ENCODE measurements at places on chromosomes 6 and 20.

GRCh38 chr6:119231394-119231793 lies 118.2 kb downstream of the MAN1A1 start:
- DNase-seq, result no peak

DNA sequence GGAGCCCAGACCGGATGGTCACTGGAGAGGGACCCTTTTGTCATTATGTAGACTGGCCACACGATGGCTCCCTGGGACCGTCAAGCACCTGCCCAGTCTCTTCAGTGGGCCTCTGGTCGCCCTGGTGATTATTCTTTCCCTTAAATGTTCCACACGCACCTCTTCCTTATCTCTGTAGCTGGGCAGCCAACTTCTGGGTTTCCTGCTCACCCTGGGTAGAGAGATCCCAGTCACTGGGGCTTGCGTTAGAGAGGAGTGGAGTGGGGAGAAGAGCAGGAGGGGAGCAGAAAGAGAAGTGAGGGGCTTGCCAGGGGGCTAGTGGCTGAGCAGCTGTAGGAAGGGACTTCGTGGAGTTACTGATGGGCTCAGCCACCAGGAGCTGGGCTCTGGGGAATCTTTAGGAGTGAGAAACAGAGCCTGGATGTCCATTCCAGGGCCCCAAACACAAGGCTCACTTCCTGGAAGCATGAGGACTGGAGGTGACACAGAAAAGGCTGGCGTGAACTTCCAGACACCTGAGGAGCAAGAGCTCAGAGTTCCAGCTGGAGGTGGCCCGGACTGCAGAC lies 150.1 kb downstream of the DHX35 start:
- DNase-seq, result no peak

DNA sequence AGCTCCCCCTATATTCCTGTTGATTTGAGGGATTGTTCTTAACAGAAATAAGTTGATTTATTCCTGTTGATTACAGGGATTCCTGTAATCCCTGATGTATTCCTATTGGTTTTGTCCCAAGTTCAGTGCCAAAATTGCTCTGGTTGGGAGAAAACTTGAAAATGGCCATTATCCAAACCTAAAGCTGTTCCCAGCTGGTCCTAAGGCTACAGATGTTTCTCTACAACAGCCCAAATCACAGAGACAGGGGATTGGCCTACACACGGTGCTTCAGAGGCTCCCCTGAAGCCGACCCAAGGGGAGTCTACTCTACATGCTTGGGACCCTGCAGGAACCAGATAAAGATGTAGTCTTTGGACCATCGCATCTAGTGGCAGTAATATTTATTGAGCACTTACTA lies 99.0 kb upstream of the AKAP12 start:
- DNase-seq, result no peak

DNA sequence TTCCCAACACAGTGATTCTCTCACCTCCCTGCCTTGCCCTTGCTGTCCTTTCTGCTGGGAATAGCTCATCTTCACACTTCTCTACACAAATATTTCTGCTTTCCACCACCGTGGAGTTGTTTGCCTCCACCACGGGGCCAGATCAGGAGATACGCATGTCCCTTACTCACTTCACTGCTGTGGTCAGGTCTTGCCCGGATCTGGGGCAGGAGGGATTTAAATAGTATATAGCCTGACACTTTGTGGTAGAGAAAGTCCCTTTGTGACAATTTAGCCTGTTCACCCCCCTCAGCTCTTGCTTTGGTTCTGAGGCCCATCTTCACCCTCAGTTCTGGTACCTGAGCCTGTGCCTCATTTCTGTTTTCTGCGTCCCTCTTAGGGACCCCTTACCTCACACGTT lies 92.6 kb upstream of the PREP start:
- DNase-seq, result no peak

GRCh38 chr6:134564705-134565104 lies 246.8 kb upstream of the SGK1 start:
- no peak for DNase-seq

DNA sequence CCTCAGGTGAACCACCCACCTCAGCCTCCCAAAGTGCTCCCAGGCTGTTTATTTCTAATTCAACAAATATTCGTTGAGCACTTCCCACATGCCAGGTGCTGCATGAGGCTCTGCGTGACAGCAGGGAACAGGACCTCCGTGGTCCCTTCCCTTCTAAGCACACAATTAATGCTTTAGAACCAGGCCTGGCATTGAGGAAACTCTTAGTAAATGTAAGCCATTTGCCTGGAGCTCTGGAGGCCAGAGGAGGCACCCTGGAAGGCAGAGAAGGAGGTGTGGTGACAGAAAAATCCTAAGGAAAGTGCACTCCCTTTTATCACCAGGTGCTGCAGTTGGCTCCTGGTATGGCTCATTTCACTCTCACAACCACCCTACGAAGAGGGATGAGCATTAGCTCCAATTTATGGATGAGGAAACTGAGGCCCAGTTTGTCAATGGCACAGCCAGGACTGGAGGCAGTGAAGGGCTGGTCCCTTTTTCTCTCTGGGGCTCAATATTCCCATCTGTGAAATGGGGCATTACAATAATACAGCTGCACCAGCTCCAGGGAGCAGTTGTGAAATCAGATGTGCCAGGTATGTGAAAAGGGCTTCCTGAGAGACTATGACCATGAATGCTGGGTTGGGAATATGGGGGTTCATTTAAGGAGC lies 8.1 kb upstream of the ID1 start:
- no peak for DNase-seq

DNA sequence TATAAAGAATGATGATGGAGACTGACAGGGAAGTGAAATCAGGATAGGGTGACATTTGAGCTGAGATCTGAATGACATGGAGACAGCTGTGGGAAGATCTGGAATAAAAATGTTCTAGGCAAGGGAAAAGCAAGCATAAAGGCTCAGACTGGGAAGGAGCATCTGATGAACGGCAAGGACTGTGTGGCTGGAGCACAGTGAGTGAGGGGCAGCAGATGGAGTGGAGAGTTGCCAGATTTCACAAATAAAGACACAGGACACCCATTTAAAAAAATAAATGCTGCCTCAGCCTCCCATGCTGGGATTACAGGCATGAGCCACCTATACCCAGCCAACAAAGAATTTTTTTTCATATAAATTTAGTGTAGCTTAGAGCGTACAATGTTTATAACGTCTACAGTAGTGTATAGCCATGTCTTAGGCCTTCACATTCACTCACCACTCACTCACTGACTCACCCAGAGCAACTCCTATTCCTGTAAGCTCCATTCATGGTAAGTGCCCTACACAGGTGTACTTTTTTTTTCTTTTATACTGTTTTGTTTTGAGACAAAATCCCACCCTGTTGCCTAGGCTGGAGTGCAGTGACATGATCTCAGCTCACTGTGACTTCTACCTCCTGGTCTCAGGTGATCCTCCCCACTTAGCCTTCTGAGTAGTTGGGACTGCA lies 2.4 kb upstream of the ZBTB24 start:
- no peak for DNase-seq

- no peak for DNase-seq
These were observed 42.7 kb upstream of the CEP162 start for GRCh38 chr6:84269947-84270733.

DNA sequence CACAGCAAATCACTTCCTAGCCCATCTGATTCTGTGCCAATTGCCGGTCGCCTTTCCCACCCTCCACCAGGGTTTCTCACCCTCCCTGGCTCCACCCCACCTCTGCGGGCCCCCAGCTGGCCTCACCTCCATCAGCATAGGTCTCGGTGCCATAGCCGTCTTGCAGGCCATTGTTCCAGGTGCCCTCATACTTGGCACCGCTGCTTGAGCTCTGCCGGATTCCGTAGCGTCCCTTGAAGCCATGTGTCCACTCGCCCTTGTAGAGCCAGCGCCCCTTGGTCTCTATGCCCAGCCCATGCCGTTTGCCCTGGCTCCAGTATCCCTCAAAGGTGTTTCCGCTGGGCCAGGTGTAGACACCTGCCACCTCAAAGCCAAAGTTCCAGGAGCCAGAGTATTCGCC lies 787 bp downstream of the JPH2 start:
- DNase-seq, result no peak

- no peak for DNase-seq
These were observed 718.9 kb downstream of the EYS start for GRCh38 chr6:64988148-64988547.

DNA sequence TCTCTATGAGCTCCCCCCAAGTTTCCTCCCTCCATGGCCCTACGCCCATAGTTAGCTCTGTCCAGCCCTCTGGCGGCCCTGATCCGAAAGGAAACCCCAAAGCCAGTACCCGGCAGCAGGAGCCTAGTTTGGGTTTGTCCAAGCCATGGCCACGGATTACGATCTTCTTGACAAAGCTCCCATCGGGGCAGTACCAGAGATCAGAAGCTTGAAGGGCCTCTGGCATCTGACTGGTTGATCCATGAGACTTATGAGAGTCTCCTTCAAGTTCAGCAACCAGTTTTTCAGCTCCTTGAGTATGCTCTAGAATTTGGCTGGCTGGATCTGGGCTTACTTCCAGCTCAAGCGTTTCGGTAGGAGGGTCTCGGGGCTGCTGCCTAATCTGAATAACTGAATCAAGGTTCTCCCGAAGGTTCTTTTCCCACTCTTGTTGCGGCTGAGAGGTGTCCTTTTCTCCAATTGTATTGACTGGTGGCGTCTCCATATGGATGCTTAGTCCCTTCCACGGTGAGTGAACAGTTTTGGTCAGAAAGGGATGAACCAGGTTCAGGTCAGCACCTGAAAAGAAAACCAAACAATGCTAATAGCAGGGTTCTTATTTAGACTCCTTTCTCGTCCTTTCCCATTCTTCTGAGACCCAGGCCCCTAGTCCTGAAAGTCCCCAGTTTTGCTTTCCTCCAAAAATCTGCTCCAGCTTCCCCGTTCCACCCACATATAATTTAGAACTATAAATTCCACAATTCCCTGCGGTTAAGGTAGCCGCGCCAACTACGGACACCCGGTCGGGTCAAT lies 595 bp downstream of the FKBPL start:
- no peak for DNase-seq

GRCh38 chr20:17273717-17274116 lies 46.9 kb downstream of the PCSK2 start:
- DNase-seq, result no peak

GRCh38 chr6:80179695-80180094 lies 73.2 kb downstream of the BCKDHB start:
- DNase-seq, result no peak

- no peak for DNase-seq
These were observed 13.2 kb upstream of the SCRT2 start for GRCh38 chr20:688809-689212.

GRCh38 chr6:20755631-20756030 lies 221.4 kb downstream of the CDKAL1 start:
- DNase-seq, result no peak

DNA sequence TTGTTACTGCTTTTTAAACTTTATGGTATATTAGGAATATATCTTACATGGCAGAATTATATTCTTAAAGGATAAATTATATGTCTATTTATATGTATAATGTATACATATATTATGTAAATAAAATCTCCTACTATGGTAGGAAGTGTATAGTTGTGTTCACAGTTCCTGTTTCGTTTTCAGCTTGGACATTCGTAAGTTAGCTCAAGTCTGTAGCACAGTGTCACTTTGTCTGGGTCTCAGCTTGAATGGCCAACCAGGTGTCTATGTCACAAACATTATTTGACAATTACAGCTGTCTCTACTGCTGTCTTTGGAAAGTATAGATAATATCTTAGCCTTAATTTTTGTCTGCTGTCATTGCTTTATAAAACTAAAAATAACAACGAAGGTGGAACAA lies 303.9 kb downstream of the CDKAL1 start:
- DNase-seq, result no peak

- peak; percentile 10 for DNase-seq
These were observed 15.4 kb downstream of the FBXL4 start for GRCh38 chr6:98932381-98932780.

DNA sequence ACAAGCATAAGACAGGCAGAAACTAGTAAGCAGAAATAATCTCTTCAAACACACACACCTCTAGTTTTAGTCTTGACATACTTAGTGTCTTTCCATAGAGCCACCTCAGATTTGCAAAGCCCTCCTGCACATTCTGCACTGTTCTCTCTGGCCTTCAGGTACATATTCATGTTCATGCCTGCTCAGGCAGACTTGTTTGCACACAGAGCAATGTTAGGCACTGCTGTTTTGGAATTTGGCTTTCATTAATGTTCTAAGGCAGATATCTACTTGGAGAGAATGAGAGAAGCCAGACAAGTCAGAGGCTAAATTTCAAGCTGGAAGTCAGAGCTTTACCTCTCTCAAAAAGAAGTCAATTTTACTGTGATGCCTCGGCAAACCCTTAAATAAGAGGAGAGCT lies 21.3 kb upstream of the DST start:
- DNase-seq, result no peak

GRCh38 chr6:157561929-157562810 lies 181.2 kb downstream of the ZDHHC14 start:
- DNase-seq, result no peak

DNA sequence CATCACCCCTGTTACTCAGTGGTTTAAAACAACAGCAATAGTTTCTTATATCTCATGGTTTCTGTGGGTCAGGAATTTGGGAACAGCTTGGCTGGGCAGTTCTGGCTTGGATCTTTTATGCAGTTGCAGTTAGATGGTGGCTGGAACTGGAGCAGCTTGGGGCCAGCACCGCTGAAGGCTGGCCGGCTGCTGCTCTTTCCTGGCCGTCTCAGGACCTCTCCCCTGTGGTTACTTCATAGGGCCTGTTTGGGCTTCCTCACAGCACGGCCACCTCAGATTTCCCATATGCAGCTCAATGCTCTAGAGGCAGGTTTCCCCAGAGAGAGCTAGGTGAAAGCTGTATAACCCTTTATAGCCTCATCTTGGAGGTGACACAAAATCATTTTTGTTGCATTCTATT lies 15.6 kb downstream of the PKIG start:
- DNase-seq, result no peak

GRCh38 chr6:117389227-117390057 lies 36.3 kb downstream of the ROS1 start:
- no peak for DNase-seq

DNA sequence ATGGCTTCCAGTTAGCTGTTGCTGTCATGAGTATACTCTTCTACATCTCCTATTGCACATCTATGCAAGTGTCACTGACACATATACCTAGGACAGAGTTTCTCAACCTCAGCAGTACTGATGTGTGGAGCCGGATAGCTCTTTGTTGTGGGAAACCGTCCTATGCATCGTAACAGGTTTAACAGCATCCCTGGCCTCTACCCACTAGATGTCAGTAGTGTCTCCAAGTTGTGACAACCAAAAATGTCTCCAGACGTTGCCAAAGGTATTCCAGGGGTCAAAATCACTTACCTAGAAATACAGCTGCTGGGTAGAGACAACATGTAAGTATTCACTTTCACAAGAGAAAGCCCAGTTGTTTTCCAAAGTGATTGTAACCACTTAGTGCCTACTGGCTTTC lies 637.6 kb downstream of the RNF144B start:
- no peak for DNase-seq

GRCh38 chr6:142850679-142851423 lies 94.1 kb downstream of the HIVEP2 start:
- DNase-seq, result no peak

- DNase-seq, result no peak
These were observed 17.4 kb downstream of the RCAN2 start for GRCh38 chr6:46473881-46474280.

GRCh38 chr6:51112731-51113130 lies 294.1 kb downstream of the TFAP2B start:
- DNase-seq, result no peak

Measured in inflammatory macrophage (primary cell).